ENCODE measurements at places on chromosomes 7 and 10.
A peak's percentile ranks its signal among the peaks of the same experiment; 100 is the strongest.

DNA sequence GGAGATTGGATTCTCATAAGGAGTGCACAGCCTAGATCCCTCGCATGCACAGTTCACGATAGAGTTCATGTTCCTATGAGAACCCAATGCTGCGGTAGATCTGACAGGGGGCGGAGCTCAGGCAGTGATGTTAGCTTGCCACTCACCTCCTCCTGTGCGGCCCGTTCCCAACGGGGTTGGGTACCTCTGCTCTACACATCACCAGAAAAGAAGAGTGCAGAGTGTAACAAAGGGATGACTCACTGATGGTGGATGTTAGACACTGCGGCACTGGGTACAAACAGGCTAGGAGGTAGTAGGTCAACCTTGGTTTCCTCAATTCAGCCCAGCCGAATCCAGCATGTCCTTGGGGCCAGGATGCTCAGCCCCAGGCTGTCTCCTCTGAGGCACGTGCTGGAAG lies 66.8 kb upstream of the CHST15 start:
- no peak for ATAC-seq

DNA sequence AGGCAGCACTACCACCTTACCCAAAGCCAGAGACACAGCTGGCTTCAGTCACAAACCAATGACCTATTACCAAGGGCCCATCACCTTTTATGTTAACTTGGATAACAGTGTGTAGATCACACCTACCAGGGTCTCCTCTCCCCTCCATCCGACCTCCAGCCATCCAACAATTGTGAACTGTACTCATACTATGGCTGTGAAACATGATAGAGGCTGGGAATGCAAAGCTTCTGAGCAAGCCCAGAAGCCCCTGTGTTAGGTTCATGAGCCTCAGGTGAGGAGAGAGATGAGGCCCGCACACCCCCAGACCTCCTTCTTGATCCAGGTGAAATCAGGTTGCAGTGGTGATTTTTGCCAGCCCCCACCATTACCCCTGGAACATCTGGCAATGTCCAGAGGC lies 47.7 kb downstream of the PNLIPRP2 start:
- ATAC-seq, result no peak

- ATAC-seq, result peak; percentile 60
Observed at GRCh38 chr7:129401228-129401966, 32.8 kb upstream of the STRIP2 start.

- no peak for ATAC-seq
Observed at GRCh38 chr7:52830801-52831200, 204.6 kb upstream of the POM121L12 start.

- no peak for ATAC-seq
Observed at GRCh38 chr7:140042386-140042670, 20.4 kb downstream of the PARP12 start.

GRCh38 chr7:157688533-157689268 lies 351.9 kb downstream of the DNAJB6 start:
- no peak for ATAC-seq

DNA sequence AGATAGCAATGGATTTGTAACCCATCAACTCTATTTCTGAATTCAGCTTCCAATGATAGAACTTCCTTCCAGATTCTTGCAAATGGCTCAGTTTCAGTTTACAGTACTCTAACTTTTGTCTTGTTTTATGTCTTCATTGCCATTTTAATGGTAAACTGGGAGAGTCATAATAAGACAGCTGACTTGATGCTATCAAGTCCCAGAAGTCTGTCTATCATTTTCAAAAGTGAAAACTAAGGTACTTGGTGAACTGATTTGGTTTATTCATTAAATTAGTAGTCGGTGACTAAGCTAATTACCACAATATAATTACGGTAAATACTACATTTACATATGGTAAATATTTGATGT lies 25.0 kb downstream of the RTKN2 start:
- no peak for ATAC-seq

- peak; percentile 35 for ATAC-seq
Observed at GRCh38 chr7:157411580-157411979, 74.8 kb downstream of the DNAJB6 start.

- ATAC-seq, result no peak
Observed at GRCh38 chr10:114906981-114907380, 31.0 kb upstream of the TRUB1 start.

GRCh38 chr7:27897001-27897400 lies 157.0 kb downstream of the TAX1BP1 start:
- no peak for ATAC-seq

- ATAC-seq, result no peak
Observed at GRCh38 chr7:14639801-14640200, 262.8 kb downstream of the DGKB start.

DNA sequence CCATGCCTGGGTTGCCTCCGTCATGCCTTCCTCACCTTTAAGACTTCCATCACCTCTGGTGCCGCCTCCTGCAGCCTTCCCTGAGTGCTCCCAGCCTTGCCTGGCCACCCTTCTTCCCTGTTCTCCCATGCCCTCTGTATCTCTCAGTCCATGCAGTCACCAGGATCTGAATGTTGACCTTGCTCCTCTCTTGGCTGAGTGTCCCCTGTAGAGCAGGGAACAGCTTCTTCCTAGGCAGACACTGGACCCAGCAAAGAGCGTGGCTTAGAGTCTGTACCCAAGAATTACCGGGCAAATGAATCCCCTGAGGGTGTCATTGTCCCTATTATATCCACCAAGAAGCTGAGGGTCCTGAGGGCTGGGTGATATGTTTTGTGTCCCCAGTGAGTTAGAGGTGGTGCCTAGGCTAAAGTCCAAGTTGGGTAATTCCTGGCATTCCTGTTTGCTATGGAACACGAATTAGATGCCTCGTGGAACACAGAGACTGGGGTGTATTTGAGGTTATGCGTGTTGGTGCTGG lies 505.6 kb downstream of the RPS24 start:
- no peak for ATAC-seq

- no peak for ATAC-seq
Observed at GRCh38 chr7:138387755-138388475, 72.1 kb upstream of the TRIM24 start.

DNA sequence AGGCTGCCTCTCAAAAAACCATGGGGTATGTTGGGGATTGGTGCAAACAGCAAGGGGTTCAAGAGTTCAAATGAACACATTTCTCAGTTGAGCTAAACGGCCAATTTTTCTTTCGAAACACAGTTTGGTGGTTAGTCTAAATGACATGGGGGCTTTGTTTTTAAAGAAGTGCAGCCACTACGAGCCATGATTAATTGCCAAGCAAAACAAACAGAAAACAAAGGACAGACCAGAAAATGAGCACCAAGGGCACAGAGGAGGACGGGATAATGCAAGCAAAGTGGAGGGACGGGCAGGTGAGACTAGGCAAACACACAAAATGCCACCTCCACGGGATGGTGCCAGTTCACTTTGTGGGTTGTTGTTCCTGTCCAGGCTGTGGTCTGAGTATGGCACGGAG lies 64.5 kb upstream of the PDLIM1 start:
- no peak for ATAC-seq

DNA sequence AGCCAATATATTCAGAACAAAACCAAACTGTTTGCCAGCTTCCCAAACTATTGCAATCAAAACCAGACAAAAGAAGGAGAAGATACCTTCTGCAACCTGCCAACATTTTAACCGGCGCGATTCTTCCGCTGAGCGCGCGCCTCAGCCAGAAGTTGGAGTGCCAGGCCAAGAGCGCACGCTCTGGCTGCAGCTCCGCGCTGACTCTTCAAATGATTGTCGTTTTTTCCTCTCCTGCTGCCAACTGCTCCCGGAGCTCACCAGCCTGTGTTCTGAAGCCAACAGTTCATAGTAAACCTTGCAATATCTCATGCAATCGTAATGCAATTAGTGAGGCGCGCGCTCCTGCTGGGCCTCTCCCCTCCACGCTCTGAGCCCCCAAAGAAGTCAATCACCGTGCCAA lies 259.7 kb upstream of the MGMT start:
- ATAC-seq, result no peak

GRCh38 chr10:5047912-5048628 lies 44.4 kb upstream of the AKR1C2 start:
- ATAC-seq, result no peak

DNA sequence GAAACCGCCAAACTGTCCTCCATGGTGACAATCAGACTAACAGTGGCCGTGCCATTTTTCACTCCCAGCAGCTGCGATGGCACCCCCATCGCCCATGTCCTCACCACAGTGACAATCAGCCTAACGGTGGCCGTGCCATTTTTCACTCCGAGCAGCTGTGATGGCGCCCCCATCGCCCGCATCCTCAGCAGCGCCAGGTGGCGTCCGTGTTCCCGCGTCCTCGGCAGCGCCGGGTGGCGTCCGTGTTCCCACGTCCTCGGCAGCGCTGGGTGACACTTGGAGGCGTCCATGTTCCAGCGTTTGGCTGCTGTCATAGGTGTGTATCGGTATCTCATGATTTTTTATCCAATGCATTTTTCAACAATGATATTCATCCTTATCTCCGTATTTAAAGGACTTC lies 267.3 kb downstream of the PTPRN2 start:
- no peak for ATAC-seq

DNA sequence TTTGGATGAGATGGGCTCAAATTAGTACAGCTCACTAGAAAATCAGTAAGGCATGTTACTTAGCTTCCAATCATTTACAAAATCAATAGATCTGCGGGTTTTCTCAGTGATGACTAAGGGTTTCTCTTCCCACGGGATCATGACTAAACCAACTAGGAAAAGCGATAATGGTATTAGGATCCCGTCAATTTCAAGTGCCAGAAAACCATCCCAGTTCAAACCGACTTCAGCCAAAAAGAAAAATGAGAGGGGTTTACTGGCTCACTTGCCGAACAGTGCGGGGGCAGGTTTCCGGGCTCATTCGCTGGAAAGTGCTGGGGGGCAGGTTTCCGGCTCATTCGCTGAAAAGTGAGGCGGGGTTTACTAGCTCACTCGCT lies 62.1 kb upstream of the LYZL2 start:
- ATAC-seq, result no peak

- ATAC-seq, result no peak
Observed at GRCh38 chr10:74174521-74174920, 23.5 kb downstream of the ADK start.

- ATAC-seq, result no peak
Observed at GRCh38 chr10:17701301-17701700, 50.7 kb upstream of the TMEM236 start.

- ATAC-seq, result peak; percentile 95
Observed at GRCh38 chr10:6920072-6921019, 340.3 kb upstream of the PRKCQ start.

DNA sequence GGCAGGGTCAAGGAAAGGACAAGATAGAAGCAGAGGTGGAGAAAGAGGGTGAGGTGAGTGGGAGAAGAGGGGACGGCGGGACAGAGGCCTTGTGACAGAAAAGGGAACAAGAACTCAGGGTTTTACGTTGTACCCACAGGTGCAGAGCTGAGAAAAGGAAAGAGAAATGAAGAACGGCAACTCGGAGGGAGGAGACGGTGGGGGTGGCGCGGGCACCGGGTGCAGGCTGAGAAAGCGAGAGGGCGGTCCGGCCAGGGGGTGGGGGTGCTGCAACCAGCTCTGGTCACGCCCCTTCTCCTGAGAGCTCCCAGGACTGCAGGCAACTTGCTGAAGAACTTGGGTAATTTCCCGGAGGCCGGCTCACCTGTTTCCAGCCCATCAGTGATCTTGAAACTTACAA lies 65.3 kb downstream of the CARD11 start:
- ATAC-seq, result no peak

GRCh38 chr10:124740369-124741280 lies 3.6 kb downstream of the FAM53B start:
- no peak for ATAC-seq

DNA sequence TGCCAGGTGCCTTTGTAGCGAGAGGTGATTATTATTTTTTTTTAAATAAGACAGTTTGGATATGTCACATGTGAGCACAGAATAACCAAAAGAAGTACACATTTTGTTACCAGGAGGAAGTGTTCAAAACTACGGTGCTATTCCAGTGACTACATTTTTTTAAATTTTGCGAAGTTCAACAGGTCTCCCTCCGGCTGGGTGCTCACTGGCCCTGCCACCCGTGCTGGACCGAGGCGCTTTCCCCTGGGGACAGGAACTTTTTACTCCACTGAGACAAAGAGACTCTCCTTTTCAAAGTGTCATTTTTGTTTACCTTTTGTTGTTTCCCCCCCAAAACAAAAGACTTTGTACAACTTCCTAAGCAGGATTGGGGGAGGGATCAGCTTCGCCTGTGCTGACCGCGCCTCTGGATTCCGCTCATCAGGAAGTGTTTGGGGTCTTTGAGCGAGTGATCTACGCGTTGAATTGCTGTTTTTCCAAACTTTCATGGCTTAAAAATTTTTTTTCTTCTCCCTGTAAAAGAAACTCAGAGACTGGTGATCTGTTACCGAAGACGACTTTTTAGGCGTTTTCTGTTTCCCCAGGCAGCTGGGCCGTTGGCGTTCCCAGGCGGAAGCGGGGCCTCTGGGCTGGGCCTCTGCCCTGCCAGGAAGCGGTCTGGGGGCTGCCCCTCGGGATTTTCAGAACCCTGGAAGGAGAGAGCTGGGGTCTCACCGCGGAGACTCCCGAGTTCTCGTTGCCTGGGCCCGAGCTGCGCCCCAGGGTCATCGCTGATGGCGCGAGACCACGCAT lies 7.2 kb downstream of the EN2 start:
- no peak for ATAC-seq

- no peak for ATAC-seq
Observed at GRCh38 chr10:88971221-88972061, 18.9 kb upstream of the ACTA2 start.

DNA sequence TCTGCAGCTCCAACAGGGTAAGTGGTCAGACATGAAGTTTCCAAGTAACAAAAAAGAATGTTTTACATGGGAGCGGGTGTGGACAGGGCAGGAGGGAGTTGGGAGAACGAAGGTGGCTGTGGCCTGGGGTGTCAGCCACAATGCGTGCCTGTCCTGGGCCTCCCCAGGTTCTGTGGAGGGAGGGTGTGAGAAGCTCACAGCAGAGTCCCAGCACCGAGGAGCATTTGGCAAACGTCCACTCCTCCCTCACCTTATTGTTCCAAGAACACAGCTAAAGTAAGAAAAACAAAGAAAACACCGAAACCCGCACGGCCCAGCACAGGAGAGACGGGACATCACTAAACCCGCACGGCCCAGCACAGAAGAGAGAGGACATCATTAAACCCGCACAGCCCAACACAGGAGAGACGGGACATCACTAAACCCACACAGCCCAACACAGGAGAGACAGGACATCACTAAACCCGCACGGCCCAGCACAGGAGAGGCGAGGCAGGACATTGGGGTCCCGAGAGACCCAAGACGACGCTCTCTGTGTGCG lies 226.4 kb downstream of the MAD1L1 start:
- ATAC-seq, result no peak

All from SK-N-SH treated with all-trans-retinoic acid at 6 μM for 48 hours (cell line).